Natural killer cell (primary cell): ENCODE measurements at places on chromosomes 4 and X. TPM values are rescaled to one million over a fixed set of nuclear protein-coding genes. Genes with fewer than 3 reads are reported as not detected.

Gene DCUN1D4
- 35.1 TPM for total RNA-seq

GRCh38 chrX:371907-372306, 14.8 kb downstream of the PPP2R3B start:
- no peak for DNase-seq

DNA sequence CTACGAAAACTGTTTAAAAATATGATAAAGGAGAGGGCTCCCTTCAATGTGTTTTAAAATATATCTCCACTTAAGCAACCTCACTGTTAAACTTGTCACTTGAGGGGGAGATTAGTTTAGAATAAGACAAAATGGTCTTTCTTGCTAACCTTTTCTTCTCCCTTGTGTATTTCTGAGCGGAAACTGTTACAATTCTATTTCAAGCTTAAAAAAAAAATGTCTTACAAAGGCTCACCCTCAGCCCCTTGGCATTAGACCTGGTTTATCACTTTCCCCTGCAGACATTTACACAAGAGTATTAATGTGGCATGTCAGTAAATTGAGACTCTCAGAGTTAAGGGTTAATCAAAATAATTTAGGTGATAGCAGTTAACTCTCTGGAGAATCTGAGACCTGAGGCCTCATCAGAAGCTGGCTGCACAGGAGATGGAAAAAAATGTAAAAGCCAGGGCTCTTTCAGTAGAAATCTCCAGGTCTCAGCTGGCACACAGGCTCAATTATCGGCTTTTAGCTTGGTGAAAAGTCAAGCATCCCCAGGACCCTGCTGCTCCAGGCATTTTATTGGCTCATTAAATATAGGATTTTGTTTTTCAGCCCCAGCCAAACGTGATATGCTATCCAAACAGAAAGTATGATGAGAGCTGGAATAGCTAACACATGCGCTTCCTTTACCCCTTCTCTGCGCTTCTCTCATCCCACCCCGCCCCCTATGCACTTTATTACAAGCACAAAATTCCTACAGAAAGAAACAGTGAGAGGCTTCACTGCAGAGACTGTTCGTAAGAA, 130.5 kb downstream of the PPA2 start:
- no peak for DNase-seq

GRCh38 chr4:112753333-112753732, 116.4 kb downstream of the LARP7 start:
- DNase-seq: no peak

GRCh38 chrX:40488296-40488695, 92.5 kb upstream of the ATP6AP2 start:
- no peak for DNase-seq

GRCh38 chr4:98482847-98483806, 175.3 kb downstream of the TSPAN5 start:
- DNase-seq: no peak

Gene FMR1NB
- total RNA-seq: not detected

Gene DOCK11
- 108 TPM for total RNA-seq

- no peak for DNase-seq
Observed at GRCh38 chrX:54066841-54067240, 22.6 kb upstream of the PHF8 start.

- no peak for DNase-seq
Observed at GRCh38 chrX:149607699-149608098, 12.6 kb upstream of the HSFX2 start.

- no peak for DNase-seq
Observed at GRCh38 chr4:22874334-22874912, 181.7 kb downstream of the GBA3 start.

GRCh38 chr4:139951021-139951420, 203.0 kb downstream of the MAML3 start:
- no peak for DNase-seq

DNA sequence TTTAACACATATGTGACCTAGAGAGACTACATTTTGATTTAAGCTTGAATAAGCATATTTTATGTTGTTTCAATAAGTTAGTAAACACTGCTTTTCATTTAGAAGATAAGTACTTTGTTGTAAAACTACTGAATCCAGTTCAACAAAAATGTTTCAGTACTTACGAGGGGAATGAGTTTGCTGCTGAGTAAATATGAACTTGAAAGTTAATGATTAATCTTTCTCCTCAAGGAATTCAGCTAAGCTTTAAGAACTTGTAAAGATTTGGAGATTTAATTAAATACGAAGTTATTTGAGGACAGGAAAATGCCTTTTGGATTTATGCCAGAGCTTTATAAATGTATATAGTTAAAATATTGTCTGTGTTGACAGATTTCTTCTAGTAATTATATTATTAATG, 933.0 kb upstream of the LCORL start:
- no peak for DNase-seq

Gene FRMPD4
- not detected for total RNA-seq

Gene HPSE
- total RNA-seq: 1.5 TPM
